Activated B cell treated with CpG ODN at 0.5 μM for 24 hours (primary cell): ENCODE measurements at places on chromosomes 13 and 19. TPM values are rescaled to one million over a fixed set of nuclear protein-coding genes. Genes with fewer than 3 reads are reported as not detected.

Gene CLEC11A
- 0.24 and 0.38 TPM in 2 replicates for total RNA-seq

Gene ALG11
- 31.8 and 36.9 TPM in 2 replicates for total RNA-seq

Gene CBY2
- not detected in 2 replicates for total RNA-seq

Gene ZNF66
- total RNA-seq = 17.5 and 19.1 TPM in 2 replicates

Gene TCF3
- total RNA-seq = 139 and 143 TPM in 2 replicates

Gene FFAR2
- total RNA-seq = not detected in 2 replicates

Gene NLRP11
- total RNA-seq = 0.16 and 0.17 TPM in 2 replicates

Gene CCNE1
- 3.4 and 4.1 TPM in 2 replicates for total RNA-seq

Gene XRCC1
- 31.9 and 34.5 TPM in 2 replicates for total RNA-seq

Gene SHISA7
- not detected in 2 replicates for total RNA-seq

Gene LDLR
- total RNA-seq = 20.9 and 24.1 TPM in 2 replicates

Gene METTL21C
- total RNA-seq = not detected in 2 replicates

Gene DNASE2
- 26.5 and 27.2 TPM in 2 replicates for total RNA-seq

Gene INAFM1
- 9.8 and 11.8 TPM in 2 replicates for total RNA-seq

Gene HSD11B1L
- 1.4 and 1.5 TPM in 2 replicates for total RNA-seq

Gene SIGLEC6
- total RNA-seq = 16.4 and 28.7 TPM in 2 replicates

Gene LGI4
- total RNA-seq = not detected in 2 replicates

Gene SLC7A9
- total RNA-seq = 0.33 TPM in 1 of 2 replicates, not detected in the other

Gene MATK
- total RNA-seq = 4.0 and 4.8 TPM in 2 replicates

Gene KIR3DL1
- total RNA-seq = not detected in 2 replicates

Gene FGF9
- total RNA-seq = 0.22 and 0.49 TPM in 2 replicates

Gene PLIN5
- 0.17 and 0.33 TPM in 2 replicates for total RNA-seq

Gene KLF1
- 0.12 TPM in 1 of 2 replicates, not detected in the other for total RNA-seq

Gene SLAIN1
- 15.3 and 16.2 TPM in 2 replicates for total RNA-seq

Gene LGALS7B
- total RNA-seq = not detected in 2 replicates

Gene CRX
- total RNA-seq = not detected in 2 replicates

Gene SERPINE3
- not detected in 2 replicates for total RNA-seq

Gene CNN1
- total RNA-seq = not detected in 2 replicates

Gene JSRP1
- 0.31 and 0.54 TPM in 2 replicates for total RNA-seq

Gene GIPC1
- total RNA-seq = 13.9 and 15.3 TPM in 2 replicates

Gene SHC2
- total RNA-seq = 0.24 TPM in 1 of 2 replicates, not detected in the other

Gene PSG6
- not detected in 2 replicates for total RNA-seq

Gene MEF2B
- 11.7 and 15.5 TPM in 2 replicates for total RNA-seq

Gene SELENOV
- not detected in 2 replicates for total RNA-seq

Gene ZNF154
- 23.2 and 27.9 TPM in 2 replicates for total RNA-seq

Gene SIGLECL1
- not detected in 2 replicates for total RNA-seq

Gene BRSK1
- total RNA-seq = 1.3 and 2.7 TPM in 2 replicates

Gene ZNF91
- 56.4 and 70.9 TPM in 2 replicates for total RNA-seq

Gene SIGLEC8
- total RNA-seq = not detected in 2 replicates

Gene GSX1
- not detected in 2 replicates for total RNA-seq

Gene ADGRE3
- total RNA-seq = not detected in 2 replicates

Gene MCEMP1
- total RNA-seq = not detected in 2 replicates

Gene CYP4F2
- total RNA-seq = not detected in 2 replicates

Gene GAPDHS
- total RNA-seq = not detected in 2 replicates

Gene GPR180
- 4.2 and 5.1 TPM in 2 replicates for total RNA-seq

Gene IGFL1
- not detected in 2 replicates for total RNA-seq

Gene B3GNT8
- 0.10 and 0.24 TPM in 2 replicates for total RNA-seq
